Myocyte (in vitro differentiated cells): ENCODE measurements at places on chromosomes 3 and 15. TPM values are rescaled to one million over a fixed set of nuclear protein-coding genes. Genes with fewer than 3 reads are reported as not detected.
A peak's percentile ranks its signal among the peaks of the same experiment; 100 is the strongest.

- DNase-seq = peak; percentile 72
Observed at GRCh38 chr3:126474498-126475412, 936 bp downstream of the ZXDC start.

DNA sequence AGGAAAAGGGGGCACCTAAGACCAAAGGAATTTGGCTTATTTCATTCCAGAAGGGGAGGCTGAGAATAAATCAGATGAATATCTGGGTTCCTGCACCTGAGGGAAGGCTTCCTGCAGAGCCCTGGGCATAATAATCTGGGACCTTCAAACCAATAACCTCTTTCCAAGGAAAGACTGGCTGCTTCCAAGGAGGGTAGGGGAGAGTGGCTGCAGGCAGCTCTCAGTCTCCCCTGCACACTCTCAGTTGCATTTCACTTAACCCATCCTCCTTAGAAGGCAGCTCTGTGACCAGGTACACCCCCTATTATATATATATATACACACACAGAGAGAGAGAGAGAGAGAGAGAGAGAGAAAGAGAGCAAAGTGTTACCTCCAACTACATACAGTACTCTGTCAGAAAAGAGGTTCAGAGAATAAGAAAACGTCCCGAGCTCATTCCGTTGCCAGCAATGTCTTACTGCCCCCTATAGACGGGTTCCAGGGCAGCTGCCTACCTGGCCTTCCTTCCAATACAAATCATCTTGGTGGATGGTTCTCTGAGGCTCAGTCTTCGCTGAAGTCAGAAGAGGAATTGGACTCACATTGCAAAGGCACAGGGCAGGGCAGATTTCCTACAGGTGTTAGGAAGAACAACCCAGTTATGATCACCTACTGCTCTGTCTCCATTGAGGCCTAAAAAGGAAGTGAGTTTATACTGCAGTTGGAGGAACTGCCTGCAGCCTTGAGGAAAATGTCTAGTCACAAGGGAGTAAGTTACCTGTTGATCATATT is 26.1 kb downstream of the CAPN3 start:
- DNase-seq = peak; percentile 46

DNA sequence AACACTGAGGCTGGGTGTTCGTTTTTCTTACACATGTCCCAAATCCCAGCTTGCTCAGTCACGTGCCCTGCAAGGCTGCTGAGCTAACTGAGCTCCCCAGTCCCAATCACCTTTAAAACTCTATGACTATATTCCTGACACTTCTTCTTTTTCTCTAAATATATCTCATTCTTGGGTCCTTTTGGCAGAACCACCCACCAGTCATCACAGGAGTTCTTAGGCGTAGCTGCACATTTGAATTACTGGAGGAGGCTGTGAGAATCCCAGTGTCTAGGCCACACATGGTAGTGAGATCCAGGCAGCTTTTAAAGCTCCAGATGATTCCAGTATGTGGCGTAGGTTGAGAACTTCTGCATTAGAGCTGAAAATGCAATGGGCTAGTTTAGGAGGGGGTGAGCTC is 66.3 kb downstream of the ST8SIA2 start:
- DNase-seq = no peak

DNA sequence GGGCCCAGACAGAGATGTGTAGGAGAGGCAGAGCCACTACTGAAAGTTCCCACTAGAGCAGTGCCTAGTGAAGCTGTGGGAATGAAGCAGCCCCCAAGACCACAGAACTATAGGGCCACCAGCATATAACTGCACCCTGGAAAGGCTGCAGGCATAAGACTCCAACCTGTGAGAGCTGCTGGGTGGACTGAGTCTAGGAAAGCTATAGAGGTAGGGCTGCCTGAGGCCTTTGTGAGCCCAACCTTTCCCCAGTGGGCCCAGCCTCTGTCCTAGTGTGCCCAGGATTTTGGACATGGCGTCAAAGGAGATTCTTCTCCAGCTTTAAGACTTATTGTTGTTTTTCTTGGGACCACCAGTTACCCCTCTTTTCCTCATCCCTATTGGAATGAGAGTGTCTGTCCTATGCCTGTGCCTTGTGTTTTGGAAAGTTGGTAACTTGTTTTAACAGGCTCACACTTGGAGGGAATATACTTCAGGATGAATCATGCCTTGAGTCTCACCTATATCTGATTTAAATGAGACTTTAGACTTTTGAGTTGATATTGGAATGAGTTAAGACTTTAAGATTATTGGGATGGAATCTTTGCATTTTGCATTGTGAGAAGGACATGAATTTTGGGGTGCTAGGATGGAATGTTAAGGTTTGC is 28.1 kb downstream of the SLMAP start:
- no peak for DNase-seq

- no peak for DNase-seq
Observed at GRCh38 chr3:143830063-143830462, 18.2 kb downstream of the SLC9A9 start.

DPPA4 gene
- 0.21 TPM in 1 of 2 replicates, not detected in the other for total RNA-seq

CPNE4 gene
- total RNA-seq = 0.24 and 1.8 TPM in 2 replicates

ILDR1 gene
- total RNA-seq = not detected in 2 replicates
